Type B pancreatic cell (in vitro differentiated cells): ENCODE measurements at places on chromosomes 13 and 19. TPM values are rescaled to one million over a fixed set of nuclear protein-coding genes. Genes with fewer than 3 reads are reported as not detected.

RASIP1 gene
- 1.9 and 4.6 TPM in 2 replicates for total RNA-seq

SPPL2B gene
- 131 and 149 TPM in 2 replicates for total RNA-seq

PNMA8B gene
- 0.17 and 2.4 TPM in 2 replicates for total RNA-seq

TNFRSF19 gene
- 60.6 and 64.4 TPM in 2 replicates for total RNA-seq

DPY19L3 gene
- 25.5 and 75.2 TPM in 2 replicates for total RNA-seq

HRC gene
- total RNA-seq, result 3.2 TPM in 1 of 2 replicates, not detected in the other

MUC16 gene
- 119 and 342 TPM in 2 replicates for total RNA-seq

PRKCSH gene
- total RNA-seq, result 342 and 403 TPM in 2 replicates

ITGBL1 gene
- 0.14 TPM in 2 replicates for total RNA-seq

ZNF525 gene
- total RNA-seq, result 19.7 and 31.3 TPM in 2 replicates

HS6ST3 gene
- 4.2 and 4.7 TPM in 2 replicates for total RNA-seq

SHC2 gene
- total RNA-seq, result 35.4 and 40.5 TPM in 2 replicates

COX7A1 gene
- not detected in 2 replicates for total RNA-seq

ZNF582 gene
- total RNA-seq, result 3.7 TPM in 2 replicates

TMEM238 gene
- 8.1 and 14.0 TPM in 2 replicates for total RNA-seq

DMAC2 gene
- 43.8 and 57.4 TPM in 2 replicates for total RNA-seq

CBARP gene
- total RNA-seq, result 8.9 and 10.8 TPM in 2 replicates

PCP2 gene
- total RNA-seq, result 1.0 TPM in 1 of 2 replicates, not detected in the other

FAM83E gene
- 6.1 and 8.1 TPM in 2 replicates for total RNA-seq

SLC25A42 gene
- 10.0 and 13.4 TPM in 2 replicates for total RNA-seq
